Activated CD8-positive, alpha-beta T cell treated with anti-CD3 and anti-CD28 coated beads for 36 hours (primary cell): ENCODE measurements at places on chromosomes 6 and 20.

DNA sequence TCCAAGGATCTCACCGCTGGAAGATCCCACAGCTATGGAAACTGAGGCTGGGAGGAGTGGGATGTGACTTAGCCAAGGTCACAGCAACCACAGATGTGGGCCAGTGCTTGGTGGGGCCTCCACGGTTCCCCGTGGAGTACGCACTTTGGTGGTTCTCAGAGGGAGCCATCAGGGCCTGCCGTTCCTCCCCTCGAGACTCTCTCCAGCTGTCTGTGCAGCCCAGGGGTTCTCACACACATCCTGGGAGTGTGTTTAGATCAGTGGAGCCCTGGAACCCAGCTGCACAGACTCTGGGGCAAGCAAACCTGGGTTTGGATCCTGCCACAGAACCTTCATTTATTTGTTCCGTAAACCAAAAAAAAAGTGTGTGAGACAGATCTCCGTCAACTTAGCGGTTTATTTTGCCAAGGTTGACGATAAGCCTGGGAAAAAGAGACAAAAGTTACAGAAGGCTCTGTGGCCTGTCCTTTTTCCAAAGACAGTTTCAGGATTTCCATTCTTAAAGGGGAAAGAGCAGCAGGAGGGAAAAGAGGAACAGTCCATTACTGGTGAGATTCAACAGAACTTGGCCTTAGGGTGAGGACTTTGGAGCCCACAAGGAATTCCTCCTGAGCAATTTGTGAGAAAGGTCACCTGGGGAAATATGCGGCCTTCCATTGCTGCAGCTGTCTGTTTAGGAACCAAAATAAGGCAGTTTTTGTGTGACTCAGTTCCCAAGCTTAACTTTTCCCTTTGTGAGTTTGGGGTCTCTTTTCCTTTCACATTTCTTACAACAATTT lies 13.6 kb upstream of the MYMX start:
- no peak overlapping the region for H3K27ac ChIP-seq
- H3K27me3 ChIP-seq: peaks cover 2% of the 10 kb centered on the region

DNA sequence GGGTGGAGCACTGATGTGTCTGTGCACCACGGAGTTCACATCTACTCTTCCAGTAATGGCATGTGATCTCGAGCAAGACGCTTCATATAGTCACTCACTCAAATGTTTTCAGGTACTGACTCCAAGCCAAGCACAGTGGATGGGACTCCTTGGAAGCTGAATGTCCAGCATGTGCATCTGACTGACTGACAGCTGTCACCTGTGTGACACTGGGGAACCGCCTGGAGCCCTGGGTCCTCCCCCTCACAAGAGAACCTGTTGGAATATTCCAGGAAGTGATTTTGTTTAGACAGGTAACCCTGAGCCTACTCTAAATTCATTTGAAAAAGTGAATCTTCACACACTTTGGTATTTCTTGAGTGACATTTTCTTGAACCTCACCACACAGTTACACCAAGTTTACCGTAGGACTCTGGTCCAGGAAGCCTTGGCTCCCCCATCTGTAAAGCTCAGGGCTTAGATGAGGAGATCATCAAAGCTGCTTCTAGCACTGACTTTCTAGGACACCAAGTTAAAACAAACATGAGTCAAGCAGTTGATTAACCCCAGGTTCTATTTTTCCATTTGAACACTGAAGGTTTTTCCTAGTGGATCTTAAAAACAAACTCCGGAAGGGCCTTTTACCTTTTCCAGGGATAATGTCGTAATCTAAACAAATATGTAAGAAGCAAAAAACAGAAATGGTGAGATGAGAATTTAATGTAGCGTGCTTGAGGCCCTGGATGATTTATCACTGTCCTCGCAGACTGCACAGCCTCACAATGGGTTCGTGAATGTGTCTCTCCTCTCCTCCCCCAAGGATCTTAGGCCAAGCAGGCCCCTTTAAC lies 50.1 kb downstream of the EDN3 start:
- no peak overlapping the region for H3K27ac ChIP-seq
- peaks cover 10% of the 10 kb centered on the region for H3K4me1 ChIP-seq
- no peaks in the 10 kb centered on the region for H3K27me3 ChIP-seq
- DNase-seq: no peak
- no peak overlapping the region for H3K4me3 ChIP-seq
- no peaks in the 10 kb centered on the region for H3K36me3 ChIP-seq

GRCh38 chr6:33426590-33427511 lies 7.0 kb downstream of the SYNGAP1 start:
- H3K4me3 ChIP-seq: peak overlapping the region; percentile 84
- peak overlapping the region; percentile 90 for H3K27ac ChIP-seq
- no peaks in the 10 kb centered on the region for H3K27me3 ChIP-seq
- DNase-seq: peak; percentile 55
- peaks cover 22% of the 10 kb centered on the region for H3K36me3 ChIP-seq

- no peak for DNase-seq
- no peak overlapping the region for H3K4me3 ChIP-seq
- no peaks in the 10 kb centered on the region for H3K27me3 ChIP-seq
- H3K36me3 ChIP-seq: no peaks in the 10 kb centered on the region
These were observed 369.4 kb upstream of the IMPG1 start for GRCh38 chr6:76441875-76442274.
